Urinary bladder (tissue), 4 donors: ENCODE measurements at places on chromosomes 4 and X. TPM values are rescaled to one million over a fixed set of nuclear protein-coding genes. Genes with fewer than 3 reads are reported as not detected.

GRCh38 chr4:112550728-112551127 lies 34.7 kb upstream of the NEUROG2 start:
- no peak for DNase-seq

GRCh38 chrX:72280321-72280845 lies 3.3 kb upstream of the RPS4X start:
- DNase-seq = no peak

DNA sequence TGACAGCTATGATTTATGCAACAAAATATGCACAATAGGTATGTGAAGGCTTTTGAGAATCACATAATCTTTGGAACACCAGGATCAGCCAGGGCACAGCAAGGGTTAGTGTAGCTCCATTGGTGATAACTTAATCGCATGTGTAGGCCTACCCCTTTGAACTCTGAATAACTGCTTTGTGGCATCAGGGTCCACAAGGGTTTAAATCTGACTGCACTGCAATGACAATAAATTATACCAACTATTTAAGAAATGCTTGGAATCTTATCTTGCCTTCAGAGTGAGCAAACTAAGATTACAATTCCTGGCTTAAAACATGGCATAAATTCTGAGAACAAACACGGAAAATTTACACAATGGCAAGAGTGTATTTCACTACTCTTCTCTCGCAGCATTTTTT lies 245.8 kb downstream of the FBXO8 start:
- no peak for DNase-seq

Gene HPGD
- total RNA-seq = 148 TPM
